ENCODE measurements at places on chromosomes 1 and 21.

DNA sequence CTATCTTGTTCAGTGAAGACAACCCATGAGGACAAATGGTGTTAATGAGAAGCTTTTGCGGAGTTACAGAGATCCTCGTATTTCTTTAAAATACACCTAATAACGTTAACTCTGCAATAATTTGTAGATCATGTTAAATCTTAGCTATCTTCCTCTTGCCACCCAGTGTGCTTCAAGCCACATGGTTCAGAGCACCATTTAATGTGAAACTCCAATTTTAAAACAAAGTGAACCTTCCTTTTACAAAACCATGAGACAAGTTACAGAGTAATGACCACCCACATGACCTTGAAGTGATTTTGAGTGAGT is 1.7 kb upstream of the KCNE2 start:
- no peak for DNase-seq

DNA sequence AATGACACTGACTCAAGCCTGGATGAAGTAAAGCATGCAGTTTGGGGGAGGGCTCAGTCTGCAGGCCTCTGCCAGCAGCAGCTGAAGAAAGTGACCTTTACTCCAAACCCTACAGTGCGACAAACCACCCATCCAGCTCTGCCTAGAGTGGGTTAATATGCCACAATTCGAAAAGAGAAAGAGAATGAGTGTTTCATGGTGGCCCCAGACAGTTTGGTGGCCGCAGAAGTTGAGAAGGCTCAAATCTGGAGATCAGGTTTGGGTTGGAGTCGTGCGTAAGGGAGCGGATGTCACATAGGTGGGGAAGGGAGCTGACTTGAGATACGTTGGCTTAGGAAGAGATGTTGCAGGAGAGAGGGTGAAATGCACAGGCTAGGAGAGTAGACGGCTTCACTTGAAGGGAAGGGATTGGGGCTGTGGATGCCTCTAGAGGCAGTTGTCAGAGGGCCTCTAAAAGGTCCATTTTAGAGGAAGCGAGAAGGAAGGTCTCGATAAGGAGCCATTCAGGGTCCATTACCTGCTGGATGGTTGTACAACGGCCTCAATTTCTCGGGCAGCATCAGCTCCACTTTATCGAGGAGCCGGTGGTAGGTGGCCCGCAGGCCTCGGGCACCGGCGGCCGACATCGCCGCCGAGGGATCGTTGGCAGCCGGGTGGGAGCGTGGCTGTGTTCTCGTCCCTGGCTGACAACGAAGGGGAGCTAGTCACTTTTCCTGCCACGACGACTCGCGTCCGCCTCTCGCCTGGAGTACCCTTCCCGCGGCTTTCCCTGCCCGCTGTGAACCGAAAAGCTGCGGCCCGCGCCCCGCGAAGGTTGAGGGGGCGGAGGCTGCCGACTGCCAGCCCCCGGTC is 1.0 kb upstream of the DCAF6 start:
- peak; percentile 24 for DNase-seq

- no peak for DNase-seq
Observed at GRCh38 chr1:235725434-235725833, 75.8 kb upstream of the GNG4 start.

GRCh38 chr1:17606826-17607440 is 67.4 kb downstream of the ARHGEF10L start:
- DNase-seq: peak; percentile 88

- DNase-seq: no peak
Observed at GRCh38 chr1:10074059-10074851, 41.5 kb downstream of the UBE4B start.

- DNase-seq: no peak
Observed at GRCh38 chr1:158686111-158687009, at the start of gene SPTA1. SPTA1 (minus strand) TSS chr1:158686715; CDS start chr1:158686517, 198 bp downstream.

Data from SK-N-SH (cell line).